Stimulated activated CD4-positive, alpha-beta T cell treated with anti-CD3 and anti-CD28 coated beads, TNF-alpha, amount 100 ng/mL, for 24 hours (primary cell): ENCODE measurements at places on chromosomes 2 and 18.
A peak's percentile ranks its signal among the peaks of the same experiment; 100 is the strongest.

DNA sequence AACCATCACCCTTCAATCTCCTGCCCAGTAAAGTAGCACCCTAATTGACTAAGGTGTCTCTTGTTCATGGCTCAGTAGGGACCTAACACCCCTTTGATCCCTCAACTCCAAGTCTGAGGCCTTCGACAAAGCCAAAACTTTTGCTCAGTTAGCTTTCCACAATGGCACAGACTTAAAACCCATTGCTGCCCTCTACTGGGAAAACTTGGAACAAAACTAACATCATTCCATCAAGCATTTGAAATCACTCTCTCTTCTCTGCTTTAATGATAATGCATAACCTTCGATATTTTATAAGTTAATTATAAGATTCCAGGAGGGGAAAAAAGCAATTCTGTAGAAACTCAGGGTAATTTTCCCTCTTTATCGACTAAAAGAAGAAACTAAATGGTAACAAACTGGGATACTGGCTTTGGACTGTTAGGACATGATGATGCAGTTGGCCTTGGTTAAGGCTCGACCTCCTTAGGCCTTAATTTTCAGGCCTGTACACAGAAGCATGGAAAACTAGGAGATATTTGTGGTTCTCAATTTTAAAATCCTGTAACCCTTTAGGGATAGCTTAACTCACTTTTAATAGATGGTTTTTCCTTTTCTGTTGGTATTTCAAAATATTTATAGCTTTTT lies 127.8 kb downstream of the STK39 start:
- no peak for DNase-seq

DNA sequence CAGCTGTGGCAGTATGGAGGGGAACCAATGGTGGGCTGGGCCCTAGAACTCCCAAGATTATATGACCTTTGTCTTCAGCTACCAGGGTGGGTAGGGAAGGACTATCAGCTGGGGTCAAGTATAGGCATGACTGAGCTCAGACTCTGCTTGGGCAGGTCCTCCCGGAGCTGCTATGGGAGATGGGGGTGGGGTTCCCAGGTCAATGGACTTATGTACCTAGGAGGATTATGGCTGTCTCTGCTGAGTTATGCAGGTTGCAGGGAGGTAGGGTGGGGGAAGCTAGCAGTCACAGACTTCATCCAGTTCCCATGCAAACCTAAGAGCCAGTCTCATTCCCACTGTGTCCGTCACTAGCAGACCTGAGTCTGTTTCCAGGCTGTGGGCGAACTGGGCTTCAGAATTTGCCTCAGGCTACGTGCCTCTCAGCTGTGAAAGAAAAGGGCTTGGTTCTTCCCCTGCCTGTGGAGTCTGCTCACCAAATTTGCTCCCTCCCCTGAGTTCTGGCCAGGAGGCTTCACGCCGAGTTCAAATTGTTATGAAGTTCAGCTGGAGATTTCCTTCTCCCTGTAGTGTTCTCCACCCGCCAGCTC lies 985.8 kb upstream of the NRXN1 start:
- no peak for DNase-seq

DNA sequence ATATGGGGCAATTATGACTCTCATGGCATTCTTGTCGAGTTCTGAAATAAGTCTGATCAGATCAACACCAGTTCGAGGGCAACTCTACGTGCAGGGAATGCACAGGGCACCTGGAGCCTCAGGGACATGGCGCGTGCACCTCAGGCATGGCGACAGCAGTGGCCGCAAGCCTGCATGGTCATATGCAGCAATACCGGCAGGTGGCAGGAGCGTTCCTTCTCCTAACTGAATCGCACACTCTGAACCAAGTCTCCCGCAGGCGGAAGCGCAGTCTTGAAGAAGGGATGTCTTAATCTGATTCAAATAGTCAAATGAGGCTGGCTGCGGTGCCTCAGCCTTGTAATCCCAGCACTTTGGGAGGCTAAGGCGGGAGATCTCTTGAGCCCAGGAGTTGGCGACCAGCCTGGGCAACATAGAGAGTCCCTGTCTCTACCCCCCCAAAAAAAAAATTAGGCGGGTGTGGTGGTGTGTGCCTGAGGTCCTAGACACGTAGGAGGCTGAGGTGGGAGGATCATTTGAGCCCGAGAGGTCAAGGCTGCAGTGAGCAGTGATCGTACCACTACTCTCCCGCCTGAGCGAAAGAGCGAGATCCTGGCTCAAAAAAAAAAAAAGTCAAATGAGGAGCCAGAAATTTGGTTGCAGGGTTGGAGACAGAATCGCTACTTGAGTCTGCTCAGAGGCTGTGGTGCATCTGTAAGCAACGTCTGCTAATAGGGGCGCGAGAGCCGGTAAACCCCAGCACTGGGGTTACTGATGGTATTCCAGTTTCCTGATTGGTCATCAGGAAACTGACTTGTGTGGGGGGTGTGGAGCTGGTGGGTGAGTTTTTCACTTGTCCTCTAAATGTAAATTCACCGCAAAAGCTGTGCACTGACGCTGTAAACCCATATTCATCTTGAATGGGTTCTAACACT lies 28.8 kb downstream of the FHL2 start:
- DNase-seq = peak; percentile 87

- no peak for DNase-seq
These were observed 69.7 kb downstream of the PRPF40A start for GRCh38 chr2:152647552-152647951.

DNA sequence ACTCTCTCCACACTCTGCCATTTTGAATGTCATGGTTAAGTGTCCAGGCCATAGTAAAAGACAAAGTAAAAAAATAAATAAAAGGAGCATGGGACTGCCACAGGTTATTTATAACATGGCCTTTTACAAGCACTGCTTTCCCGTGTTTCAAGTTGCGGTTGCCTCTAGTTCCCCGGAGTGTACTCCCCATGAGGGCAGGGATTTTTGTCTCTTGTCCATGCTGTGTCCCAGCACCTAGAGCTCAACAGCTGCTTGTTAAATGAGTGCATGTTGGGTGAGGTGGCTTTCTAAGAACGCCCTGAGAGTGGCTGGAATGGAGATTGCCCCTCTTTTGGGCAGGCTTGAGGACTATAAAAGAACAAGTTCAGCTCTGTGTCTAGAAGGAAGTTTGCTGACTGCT lies 8.4 kb downstream of the CAVIN2 start:
- DNase-seq = no peak

- no peak for DNase-seq
These were observed 223.8 kb downstream of the RIT2 start for GRCh38 chr18:42891705-42892104.

DNA sequence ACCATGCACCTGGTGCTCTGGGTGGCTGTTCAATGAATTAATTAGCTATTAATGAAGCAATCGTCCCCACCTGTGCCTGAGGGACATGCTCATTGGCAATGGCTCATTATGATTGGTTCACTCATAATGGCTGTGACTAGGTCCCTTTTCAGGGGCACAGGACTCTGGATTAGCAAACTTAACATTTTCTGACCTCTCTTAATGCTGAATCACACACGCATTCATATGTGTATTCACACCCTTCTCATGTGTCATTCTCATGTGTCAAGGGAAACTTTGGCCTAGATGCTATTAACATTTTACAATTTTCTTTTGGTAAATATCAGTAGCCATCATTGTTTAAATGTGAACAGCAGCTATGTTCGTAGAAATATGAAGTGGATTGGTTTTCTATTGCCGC lies 98.9 kb upstream of the PMAIP1 start:
- DNase-seq = no peak

DNA sequence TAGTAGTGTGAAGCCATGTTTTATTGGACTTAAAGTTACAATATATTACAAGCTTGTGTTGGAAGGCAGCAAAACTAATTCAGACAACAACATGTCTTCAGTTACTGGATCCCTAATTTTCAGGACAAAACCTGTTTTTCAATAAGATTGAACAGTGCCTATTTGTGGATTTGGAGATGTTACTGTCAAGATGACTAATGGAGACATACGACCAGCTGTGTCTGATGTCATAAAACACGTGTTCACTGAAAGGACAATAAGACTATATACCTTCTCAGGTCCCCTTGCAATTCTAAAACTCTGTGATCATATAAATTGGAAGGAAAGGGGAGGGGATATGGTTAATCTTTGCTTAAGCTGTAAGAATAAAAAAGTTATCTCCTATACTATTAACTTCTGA lies 21.7 kb downstream of the METTL21A start:
- DNase-seq = no peak

DNA sequence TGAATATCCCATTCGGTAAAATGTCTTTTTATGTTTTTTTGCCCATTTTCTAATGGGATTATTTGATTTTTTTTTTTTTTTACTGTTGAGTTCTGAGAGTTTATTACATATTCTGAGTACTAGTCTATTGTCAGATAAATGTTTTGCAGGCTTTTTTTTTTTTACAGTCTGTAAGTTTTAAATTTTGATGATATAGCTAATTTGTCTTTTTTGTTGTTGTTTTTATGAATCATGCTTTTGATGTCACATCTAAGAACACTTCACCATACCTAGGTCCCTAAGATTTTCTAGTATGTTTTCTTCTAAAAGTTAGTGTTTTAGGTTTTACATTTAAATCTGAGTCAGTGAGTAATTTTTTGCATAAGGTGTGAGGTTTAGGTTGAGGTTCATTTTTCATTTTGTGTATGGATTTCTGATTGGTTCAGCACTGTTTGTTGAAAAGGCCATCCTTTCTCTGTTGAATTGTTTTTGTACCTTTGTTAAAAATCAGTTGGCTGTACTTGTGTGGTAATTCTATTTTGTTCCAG lies 40.7 kb downstream of the PTPN4 start:
- DNase-seq = no peak
